ENCODE measurements at places on chromosomes 7 and 10.
A peak's percentile ranks its signal among the peaks of the same experiment; 100 is the strongest.

GRCh38 chr7:94360926-94361325 lies 33.8 kb upstream of the COL1A2 start:
- no peak for DNase-seq

DNA sequence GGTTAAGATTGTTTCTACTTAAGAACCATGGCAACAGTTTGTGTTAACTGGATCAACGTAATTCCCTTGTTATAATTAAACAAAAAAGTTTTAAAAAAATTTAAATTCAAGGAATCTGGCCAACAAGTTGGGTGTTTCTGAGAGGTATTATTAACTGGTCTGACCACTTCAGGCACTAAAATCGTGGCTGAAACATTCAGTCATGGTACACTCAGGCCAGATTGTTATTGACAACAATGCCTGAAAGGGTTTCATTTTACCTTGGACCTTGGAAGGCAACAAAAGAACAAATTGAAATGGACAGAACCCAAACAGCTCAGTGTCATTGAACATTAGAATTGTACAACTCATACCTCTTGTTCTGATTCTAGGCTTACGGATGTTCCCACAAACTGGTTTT lies 103.3 kb upstream of the ARMC3 start:
- DNase-seq, result no peak

DNA sequence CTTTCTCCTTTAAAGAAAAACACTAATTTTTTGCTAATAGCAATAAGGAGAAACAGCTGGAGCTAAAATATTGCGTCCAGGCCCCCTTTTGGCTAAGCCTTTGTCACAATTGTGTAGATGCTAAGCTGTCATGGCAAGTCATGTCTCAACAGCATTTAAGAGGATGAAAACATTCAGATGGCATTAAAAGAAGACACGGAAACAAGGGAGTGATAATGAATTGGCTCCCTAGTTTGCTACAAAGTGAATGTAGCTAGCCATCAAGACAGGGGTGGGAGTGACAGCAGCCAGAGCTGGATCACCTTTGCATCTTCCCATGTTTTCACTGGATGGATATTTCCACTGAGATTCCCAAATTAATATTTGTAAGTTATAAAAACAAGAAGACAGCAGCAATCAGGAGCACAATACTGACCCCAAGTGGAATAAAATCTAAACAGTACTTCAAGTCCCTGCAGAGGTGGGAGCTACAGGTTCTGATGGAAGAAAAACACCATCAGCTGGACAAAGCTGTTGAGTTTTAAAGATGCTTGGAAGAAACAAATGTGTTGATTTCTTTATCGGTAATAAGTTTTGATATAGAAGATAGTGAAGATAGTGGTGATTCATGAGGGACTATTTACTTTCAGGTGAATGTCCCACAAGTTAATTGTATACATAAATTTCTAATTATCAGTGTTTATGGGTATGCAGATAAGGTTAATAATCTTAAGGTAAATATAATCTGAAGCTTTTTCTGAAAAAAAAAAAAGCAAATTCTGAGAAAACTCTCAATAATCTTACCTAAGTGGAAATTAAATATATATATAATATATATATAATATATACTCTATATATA lies 129.4 kb downstream of the SLC16A9 start:
- no peak for DNase-seq

DNA sequence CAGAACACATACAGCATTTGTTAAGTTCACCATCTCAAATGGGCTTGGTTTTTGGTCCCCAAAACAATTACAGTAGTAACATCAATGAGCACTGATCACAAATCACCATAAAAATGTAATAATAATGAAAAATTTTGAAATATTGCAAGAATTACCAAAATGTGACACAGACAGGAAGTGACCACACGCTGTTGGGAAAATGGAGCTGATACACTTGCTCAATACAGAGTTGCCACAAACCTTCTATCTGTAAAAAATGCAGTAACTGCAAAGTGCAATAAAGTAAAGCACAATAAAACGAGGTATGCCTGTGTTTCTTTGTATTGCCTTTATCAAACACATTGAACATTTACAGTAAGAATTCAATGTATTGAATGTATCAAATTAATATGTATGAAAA lies 262.7 kb downstream of the CTNNA3 start:
- DNase-seq, result no peak

- no peak for DNase-seq
Measured at GRCh38 chr10:5547931-5548660, 23.3 kb downstream of the CALML3 start.

DNA sequence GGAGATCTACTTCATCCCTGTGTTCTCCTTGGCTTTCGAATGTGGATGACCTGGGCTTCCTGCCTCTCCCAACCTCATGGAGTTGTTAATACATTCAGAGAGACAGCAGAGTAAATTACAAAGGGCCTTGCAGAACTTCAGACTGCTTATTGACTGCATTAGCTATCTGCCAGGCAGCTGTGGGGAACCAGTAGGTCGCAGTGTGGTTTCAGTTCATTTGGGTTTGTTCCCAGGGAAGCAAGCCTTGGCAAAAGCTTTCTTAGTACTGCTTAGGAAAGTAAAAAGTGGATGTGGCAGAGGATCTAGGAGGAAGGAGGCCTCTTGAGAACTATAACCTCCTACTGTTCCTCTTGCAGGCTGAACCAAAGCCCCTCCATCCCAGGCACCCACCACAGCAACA lies 9.2 kb downstream of the NPFFR1 start:
- no peak for DNase-seq

DNA sequence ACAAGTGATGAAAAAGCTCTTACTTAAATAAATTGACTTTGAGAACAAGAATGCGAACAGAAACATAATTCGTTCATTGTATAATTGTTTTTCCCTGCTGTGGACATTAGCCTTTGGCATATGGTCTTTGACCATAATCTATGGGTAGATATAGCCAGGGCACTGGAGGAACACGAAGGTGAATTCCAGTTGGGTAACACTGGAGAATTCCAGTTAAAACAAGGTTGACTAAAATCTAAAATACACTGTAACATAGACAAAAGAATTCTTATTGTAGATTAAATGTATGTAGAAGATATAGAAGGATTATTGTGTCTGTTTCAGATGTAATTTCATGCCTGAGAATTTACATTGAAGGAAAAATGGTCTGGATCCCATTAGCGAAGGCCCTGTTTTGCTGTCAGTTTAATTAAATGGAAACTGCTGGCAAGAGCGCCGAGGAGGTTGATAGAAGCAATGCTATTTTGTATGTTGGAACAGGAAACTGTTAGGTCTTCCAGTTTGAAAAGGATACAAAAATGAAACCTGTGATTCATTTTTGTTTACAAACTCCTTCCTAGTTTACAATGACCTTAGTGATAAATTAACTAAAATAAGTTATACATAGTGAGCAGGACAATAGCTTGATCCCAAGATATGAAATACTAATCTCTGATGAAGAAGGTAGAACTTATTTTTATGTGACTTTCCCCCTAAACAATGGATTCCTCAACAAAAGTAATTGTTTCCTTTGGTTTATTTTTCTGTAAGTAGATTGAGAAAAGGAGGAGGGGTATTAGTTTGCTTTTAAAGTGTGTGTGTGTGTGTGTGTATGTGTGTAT lies 68.9 kb downstream of the ARID5B start:
- DNase-seq, result no peak

- no peak for DNase-seq
Measured at GRCh38 chr7:93551063-93551895, 23.2 kb downstream of the CALCR start.

DNA sequence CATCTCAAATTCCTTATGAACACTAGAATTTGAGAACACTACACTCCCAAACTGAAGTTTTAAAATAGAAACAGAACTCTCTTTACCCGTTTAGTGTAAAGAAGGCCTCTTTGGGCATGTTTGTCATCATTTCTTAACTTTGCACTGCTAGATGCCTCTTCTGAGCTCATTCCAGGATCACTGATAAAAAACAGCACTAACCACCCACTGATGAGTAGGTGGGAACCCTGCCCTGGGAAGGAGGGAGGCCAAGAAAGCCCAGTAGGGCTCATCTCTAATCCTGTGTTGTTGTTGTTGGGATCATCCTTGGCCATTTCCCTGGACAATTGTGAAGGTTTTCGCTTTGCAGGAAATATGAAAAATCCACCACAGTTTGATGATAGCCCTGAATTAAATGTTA lies 68.2 kb downstream of the CUBN start:
- DNase-seq, result no peak

GRCh38 chr7:123797673-123798531 lies 47.1 kb upstream of the HYAL4 start:
- peak; percentile 13 for DNase-seq

DNA sequence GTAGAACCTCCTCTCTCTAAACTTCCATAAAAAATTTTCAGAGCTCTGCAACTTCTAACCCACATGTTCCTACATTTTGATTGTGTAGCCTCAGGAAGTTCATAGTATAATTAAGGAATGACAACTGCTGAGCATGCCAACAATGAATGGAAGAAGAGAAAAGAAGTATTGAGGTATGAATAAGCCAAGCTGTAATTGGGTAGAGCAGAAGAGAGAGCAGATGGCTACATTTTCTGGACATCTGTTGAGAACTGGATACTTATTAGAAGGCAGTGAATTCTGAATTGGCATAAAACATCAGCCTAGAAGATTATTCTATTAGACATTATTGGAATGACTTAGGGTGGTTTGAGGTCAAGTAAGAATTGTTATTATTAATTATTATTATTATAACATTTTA lies 728.3 kb upstream of the PHF14 start:
- no peak for DNase-seq

GRCh38 chr10:59093461-59093860 lies 83.0 kb upstream of the PHYHIPL start:
- no peak for DNase-seq

DNA sequence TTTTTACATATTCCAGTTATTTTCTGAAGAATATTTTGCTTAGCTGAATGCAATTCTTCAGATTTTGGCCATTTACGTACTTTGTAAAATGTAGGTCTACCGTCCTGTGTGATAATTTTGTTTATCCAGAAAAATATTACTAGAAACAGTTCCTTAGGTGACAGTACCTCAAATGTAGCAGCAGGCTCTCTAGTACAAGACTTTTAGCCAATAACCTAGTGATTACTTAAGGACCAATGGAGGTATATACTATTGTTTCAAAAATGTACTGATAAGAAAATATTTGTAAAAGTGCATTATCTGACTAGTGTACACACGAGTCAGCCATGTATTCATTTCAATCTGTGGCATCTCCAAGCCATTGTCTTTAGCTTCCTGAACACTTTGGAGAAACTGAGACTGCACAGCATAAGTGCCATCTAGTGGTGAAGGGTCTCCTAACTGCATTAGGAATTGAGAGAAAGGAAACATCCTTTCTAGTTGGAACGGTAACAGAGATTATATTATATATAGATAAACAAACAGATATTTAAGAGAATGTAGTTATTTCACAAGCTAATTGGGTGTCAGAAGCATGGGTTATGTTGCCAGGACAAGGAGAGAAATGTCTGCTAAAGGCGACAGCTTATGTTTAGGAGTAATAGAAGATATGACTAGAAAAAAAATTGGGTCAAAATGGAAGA lies 23.7 kb downstream of the RTKN2 start:
- DNase-seq, result no peak

DNA sequence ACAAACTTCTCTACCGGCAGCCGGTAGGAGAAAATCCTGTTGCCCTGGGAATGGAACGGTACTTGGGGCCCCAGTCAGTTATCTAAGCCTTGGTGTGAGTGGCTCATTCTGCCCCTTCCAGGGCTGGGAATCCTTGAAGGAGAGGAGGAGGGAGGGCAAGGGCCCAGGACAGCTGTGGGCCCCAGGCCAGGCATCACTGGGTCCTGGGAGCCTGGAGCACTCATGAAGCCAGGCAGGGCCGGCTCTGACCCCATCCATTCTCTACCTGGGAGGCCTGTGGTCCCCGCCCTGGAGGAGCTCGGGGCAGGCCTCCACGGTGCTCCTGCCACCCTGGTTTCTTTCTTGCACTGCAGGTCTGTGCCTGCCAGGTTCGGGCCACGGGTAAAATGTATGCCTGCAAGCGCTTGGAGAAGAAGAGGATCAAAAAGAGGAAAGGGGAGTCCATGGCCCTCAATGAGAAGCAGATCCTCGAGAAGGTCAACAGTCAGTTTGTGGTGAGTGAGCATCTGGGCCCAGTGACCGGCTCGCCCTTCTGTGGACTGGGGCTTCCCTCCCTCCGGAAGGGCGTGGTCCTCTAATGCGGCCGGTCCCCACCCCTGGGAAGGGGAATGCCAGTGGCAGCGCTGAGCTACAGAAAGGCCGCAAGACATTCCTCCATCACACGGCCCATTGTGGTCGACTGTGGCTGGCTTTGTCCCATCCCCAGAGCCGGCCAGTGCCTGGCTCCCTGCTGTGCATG lies 111.3 kb downstream of the RGS10 start:
- no peak for DNase-seq

- no peak for DNase-seq
Measured at GRCh38 chr10:114408112-114408967, 4.0 kb upstream of the AFAP1L2 start.

DNA sequence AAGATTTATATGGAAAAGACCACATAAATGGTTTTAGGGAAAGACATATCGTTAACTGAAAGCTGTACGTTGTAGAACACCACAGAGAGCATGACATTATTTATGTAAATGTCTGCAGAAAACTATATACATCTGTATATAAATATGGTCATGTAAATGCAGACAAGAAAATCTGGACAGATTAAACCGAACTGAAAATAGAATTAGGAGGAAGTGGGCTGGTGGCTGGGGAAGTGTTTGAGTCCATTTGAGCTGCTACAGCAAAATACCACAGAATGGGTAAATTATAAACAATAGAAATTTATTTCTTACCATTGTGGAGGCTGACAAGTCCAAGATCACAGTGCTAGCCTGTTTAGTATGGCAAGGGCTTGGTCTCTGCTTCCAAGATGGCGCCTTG lies 56.3 kb upstream of the USP6NL start:
- no peak for DNase-seq
